ENCODE measurements at places on chromosomes 5 and 9.

- DNase-seq, result no peak
These were observed 74.2 kb downstream of the SHB start for GRCh38 chr9:37994639-37995347.

DNA sequence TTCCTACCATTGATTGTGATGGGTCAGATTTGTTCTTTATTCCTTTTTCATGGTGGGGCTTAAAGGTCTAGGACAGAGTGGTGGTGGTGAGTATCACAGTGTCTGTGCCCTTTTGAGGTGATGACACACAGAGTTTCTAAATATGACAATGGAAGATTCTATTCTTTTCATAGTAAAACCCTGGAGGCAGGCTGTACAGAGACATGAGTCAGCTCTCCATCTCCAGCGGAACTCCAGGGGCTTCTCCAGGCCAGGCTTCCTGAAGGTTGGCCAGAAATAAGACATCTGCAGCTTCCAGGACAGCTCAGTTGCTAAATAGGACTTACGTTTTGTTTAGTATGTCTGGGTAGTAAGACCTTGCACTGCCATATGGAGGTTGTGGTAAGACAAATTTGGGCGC, 229.5 kb downstream of the CD180 start:
- no peak for DNase-seq

DNA sequence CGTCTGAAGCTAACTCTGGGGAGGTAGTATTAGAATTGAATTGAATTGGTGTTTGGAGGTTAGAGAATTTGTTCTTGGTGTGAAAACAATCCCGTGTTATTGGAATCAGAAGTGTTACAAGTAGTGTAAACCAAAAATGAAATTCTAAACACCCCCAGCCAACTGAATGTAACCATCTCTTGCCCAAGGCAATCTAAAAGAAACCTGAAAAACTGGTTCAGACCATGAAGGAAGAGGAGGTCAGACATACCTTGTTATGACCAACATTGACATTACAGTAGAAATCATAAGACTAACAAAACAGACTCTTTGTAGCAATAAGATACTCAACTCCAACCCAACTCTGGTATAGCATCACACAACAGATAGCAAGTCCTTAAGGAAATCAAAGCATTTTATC, 159.0 kb downstream of the TUSC1 start:
- DNase-seq, result no peak

DNA sequence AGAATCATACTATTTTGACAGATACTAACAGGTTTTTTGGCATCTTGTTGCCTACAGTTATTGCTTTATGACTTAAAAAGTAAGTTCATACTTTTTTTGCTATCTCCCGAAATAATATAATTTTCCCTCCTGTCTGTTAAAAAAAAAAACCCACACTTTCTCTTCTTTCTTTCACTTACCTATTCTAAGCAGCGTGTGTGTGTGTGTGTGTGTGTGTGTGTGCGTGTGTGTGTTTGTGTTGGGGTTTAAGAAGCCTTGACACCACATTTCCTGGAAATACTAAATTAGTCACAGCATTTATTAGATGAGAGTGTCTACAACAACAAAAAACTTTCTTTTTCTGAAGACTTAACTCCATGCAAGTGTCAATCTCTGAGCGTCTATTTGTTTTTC, 12.4 kb downstream of the TNFAIP8 start:
- no peak for DNase-seq

DNA sequence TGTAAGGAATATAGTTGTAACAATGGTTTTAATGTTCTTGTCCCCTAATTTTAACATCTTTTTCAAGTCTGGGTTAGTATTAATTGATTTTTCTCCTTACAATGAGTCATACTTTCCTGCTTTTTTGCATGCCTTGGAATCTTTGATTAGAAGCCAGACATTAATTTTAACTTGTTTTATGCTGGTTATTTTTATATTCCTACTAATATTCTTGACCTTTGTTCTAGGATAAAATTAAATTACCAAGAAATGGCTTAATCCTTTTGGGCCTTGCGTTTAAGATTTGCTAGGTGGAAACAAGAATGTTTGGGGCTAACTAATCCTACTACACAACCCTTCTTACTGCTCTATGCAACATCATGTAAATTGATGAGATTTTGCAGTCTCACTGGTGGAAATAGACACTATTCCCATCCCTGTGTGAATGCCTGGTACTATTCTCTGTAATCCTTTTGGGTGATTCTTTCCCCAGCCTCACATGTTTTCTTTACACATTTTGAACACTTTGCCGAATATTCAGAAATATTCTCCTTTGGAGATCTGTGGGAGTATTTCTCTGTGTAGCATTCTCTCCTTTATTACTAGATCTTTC, 47.2 kb downstream of the ZCCHC7 start:
- no peak for DNase-seq

- DNase-seq, result no peak
These were observed 9.7 kb upstream of the SUSD3 start for GRCh38 chr9:93048566-93049448.

DNA sequence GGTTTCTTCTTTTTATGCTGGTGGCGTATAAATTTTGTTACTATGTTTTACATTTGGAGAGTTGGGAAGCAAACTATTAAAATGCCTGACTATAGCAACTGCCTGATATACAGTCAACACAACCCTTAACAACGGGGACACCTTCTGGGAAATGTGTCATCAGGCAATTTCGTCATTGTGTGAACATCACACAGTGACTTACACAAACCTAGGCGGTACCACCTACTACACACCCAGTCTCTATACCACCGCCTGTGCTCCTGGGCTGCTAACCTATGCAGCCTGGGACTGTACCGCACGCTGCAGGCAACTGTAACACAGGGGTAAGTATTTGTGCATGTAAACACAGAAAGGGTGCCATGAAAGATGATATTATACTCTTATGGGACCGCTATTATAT, 1.3 kb upstream of the CDHR2 start:
- DNase-seq, result no peak

DNA sequence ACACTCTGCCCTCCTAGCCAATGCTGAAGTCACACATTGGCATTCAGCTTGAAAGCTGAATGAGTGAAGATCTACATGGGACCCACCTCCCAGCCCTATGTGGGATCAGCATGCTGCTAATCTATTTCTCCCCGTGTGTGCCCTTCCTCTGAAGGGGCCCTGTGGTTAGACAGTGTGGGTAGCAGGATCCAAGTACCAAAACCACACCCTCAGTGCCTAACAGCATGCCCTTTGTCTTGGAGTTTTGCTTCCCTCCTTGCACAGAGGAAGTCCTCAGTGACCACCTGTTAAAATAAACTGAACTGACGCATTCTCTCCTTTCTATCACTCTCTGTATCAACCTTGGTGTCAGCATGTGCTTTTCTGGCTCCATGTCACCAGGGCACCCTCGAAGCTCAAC, 25.0 kb downstream of the SH3TC2 start:
- no peak for DNase-seq

GRCh38 chr5:144307736-144308135, 137.1 kb downstream of the KCTD16 start:
- DNase-seq, result no peak

DNA sequence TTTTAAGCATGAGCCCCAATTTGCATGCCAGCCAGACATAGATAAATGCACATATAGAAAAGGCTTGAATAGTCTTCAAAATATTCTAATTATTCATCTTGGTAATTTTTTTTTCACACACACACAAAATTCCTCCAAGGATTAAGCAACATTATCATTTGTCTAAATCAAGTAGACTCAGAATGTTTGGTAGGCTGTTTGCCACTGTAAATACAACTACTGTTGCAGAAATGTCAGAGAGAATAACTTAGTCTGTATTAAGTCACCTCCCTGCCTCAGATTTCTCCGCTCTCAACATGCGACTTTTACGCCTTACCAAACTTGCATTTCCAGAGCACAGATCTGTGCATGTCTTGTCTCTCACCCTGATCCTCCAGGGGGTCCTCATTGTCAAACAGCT, 265.6 kb upstream of the C9orf72 start:
- DNase-seq, result no peak

DNA sequence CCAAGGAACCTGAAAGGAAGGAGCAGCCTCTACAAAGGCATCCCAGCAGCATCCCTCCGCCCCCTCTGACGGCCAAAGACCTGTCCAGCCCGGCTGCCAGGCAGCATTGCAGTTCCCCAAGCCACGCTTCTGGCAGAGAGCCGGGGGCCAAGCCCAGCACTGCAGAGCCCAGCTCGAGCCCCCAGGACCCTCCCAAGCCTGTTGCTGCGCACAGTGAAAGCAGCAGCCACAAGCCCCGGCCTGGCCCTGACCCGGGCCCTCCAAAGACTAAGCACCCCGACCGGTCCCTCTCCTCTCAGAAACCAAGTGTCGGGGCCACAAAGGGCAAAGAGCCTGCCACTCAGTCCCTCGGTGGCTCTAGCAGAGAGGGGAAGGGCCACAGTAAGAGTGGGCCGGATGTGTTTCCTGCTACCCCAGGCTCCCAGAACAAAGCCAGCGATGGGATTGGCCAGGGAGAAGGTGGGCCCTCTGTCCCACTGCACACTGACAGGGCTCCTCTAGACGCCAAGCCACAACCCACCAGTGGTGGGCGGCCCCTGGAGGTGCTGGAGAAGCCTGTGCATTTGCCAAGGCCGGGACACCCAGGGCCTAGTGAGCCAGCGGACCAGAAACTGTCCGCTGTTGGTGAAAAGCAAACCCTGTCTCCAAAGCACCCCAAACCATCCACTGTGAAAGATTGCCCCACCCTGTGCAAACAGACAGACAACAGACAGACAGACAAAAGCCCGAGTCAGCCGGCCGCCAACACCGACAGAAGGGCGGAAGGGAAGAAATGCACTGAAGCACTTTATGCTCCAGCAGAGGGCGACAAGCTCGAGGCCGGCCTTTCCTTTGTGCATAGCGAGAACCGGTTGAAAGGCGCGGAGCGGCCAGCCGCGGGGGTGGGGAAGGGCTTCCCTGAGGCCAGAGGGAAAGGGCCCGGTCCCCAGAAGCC, 30.8 kb downstream of the CD180 start:
- peak; percentile 73 for DNase-seq

DNA sequence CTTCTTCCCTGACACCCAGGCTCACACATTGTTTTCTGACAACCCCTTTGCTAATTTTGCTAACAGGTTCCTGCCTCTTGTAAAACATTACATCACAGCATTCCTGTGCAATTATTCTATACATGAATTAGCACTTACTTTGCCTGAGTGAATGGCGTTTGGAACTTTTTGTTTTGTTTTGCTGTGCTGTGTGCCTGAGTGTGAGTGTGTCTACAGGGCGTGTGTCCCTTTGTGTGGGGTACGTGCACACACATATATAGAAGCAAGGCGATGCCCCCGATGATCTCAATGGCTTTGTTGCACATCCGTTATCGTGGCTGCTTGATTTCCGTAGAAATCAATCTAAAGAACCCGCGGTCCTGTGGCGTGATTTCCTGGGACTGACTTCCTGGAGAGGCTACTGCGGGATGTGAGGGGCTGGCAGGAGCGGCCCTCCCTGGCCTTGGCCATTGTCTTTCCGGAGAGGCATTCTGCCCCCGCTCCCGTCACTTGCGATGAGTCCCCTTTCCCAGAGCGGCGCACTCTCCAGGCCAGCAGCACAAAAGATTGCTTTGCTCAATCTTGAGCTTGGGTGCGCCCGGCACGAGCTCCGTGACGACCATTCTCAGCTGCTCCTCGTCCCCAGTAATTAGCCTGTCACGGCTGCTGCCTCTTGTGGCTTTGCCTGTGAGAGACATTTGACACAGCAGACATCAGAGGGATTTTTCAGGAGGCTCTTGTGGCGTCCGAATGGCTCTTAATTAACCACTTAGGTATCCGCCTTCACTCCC, 398.1 kb upstream of the IRX1 start:
- DNase-seq, result no peak

- no peak for DNase-seq
These were observed 18.0 kb downstream of the SH3PXD2B start for GRCh38 chr5:172436078-172436878.

DNA sequence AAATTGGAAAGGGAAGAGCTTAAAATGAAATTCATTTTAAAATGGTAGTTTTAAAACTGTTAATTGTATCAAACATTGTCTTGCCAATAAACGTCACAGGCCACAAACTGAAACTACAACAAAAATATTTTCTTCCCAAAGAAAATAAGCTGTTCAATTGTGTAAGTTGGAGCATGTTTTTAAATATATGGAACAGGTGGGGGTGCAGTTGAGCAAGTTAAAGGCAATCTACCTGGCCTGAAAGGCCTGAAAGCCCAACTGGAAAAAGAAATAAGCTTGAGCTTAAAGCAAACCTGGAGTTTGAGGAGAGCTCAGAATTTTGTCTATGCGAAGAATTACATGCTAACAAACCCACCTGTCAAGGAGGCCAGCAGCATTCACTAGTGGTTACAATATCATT, 439.5 kb downstream of the ACTL7B start:
- no peak for DNase-seq

- no peak for DNase-seq
These were observed 37.1 kb downstream of the CDK5RAP2 start for GRCh38 chr9:120542701-120543490.

DNA sequence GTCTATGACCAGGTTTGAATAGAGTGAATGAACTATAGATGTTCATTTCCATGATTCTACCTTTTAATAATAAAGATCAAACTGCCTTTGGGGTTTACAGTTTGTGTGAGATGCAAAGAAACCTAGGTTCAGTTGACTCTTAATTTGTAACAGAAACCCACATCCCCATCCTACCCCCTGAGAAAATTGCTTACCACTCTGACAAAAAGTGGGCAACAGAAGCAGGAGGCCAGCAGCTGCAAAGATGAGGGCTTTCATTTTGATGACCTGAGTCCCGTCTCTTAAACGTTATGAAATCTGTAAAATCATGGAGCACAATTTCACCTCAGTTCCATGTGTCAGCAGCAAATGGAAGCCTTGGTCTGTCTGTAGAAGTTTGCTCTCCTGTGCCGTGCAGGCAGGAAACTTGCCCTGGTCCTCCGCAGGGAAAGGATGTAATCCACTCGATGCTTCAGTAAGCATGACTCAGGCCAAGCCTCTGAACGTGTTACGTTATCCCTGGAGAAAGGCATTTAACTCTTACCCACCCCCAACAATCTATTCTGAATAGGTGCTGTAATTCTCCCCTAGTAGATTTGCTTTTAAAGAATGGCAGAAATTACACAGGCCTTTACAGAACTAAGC, at the start of gene F2RL2:
Gene F2RL2, minus strand, starts transcription at position 431 of the 624 bp plus-strand sequence. Its CDS starts 173 bp downstream, at position 258.
- DNase-seq, result no peak

- DNase-seq, result no peak
These were observed 24.7 kb downstream of the DNAJA1 start for GRCh38 chr9:33049680-33050361.

DNA sequence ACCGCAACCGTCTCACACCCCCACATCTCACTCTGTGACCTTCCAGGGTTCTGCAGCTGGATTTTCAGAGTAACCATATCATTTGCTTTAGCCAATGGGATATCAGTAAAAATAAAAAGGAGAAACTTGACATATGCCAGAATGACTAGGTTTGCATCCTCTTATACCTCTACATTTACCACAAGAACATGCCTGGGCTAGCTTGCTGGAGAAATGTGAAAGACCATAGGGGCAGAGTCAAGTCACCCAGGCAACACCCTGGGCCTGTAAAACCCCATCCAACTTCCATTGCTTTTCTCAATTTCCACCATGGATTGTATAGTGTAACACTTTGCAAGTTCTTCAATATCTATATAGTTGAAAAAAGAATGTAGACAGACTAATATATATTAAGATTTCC, 731.1 kb downstream of the PTPRD start:
- no peak for DNase-seq

Measured in CD4-positive, alpha-beta T cell (primary cell).